ENCODE measurements at places on chromosomes 6 and 20.

DNA sequence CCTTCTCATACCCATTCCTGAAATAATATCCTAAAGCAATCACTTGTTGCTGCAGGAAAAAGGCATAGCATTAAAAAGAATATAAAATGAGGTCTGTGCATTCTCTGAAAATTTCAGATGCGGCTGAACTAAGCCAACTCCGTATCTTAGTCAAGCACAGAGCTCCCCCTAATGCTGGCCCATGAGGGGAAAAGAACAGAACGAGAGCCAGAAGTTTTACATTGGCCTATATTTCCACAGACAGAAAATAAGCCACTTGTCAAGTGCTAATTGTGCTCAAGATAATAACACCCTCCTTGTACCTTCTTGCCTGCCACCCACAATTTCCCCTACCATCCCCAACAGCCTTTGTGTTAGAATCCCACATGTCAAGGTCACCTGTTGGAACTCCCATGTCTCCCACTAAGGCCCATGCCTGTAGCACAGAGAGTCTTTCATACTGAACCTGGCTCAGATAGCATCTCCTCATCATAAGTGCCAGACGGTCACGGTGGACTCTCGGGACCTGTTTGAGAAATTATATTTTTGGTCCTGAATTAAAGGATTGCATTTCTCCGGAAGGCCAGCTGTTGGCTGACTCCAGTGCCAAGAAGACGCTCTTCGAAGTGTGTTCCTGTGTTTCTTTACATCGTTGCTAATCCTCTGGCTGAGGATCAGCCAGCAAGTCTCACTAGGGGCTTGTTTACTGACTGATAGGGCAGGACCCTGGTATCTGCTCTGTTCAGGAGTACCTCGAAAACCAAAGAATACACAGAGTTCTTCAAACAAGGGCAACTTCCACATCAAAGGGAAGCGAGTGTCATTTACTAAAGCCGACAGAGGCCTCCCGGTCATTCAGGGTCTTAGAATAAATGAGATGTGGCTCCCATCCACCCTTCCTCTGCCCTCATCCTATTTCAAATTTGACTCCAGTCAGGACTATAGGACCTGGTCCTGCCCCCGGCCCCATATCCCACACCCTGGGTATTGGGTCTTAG, 183.4 kb upstream of the FBXL4 start:
- DNase-seq, result peak; percentile 59

GRCh38 chr6:148557796-148558321, 189.0 kb upstream of the UST start:
- no peak for DNase-seq

DNA sequence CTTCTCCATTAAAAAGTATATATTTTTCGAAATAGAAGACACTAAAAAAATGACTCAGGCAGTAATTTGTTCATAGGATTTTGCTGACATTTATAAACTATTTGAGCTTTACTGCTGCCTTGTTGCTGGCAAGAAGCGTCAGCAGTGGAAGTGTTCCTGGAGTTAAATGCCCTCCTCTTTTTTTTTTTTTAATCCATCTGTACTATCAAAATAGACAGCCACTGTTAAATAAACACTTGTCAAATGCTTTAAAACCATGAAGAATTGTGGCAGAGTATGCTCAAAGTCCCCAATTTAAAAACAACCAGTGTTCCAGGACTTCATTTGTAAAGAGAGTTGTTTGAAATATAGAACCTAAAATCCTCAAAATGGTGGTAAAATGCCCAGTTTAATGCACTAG, 253.8 kb downstream of the NKAIN2 start:
- no peak for DNase-seq

DNA sequence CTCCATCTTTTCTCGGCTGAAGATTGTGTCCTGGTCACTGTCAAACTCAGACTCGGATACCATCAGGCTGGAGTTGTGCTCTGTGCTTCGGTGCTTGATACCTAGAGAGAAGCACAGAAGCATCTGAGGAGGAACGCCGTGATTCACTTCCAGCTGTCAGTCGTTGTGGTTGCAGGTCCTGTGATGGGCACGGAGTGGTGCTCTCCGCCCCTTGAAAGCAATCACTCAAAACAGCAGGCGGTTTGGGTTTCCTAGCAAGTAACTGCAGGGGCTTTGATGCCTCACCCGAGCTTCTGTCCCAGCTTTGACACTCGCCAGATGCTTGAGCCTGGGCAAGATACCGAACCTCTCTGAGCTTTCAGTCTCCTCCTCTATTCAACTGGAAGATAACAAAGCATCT, 52.5 kb downstream of the ALDH5A1 start:
- no peak for DNase-seq
